ENCODE measurements at places on chromosomes 16 and 17. TPM values are rescaled to one million over a fixed set of nuclear protein-coding genes. Genes with fewer than 3 reads are reported as not detected.

DNA sequence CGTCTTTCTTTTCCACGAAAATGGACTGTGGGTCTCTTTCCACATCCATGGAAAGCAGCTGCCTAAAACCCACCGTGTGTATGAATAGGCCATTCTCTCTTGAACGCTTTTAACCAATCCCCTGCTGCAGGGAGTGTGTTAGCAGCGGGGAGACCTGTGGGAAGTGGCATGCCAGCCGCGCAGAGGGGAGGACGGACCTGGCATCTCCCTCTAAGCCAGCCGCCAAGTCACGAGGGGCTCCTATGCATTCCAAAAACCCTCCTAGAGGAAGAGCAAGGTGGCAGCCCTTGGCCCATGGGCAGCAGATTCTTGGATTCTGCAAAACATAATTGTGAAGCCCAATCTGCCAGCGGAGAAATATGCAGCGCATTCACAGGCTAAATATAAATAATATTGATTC lies 15.4 kb downstream of the RBFOX3 start:
- DNase-seq: no peak

Gene PIMREG
- total RNA-seq: 14.2 TPM

Gene SULT1A4
- 2.0 TPM for total RNA-seq

DNA sequence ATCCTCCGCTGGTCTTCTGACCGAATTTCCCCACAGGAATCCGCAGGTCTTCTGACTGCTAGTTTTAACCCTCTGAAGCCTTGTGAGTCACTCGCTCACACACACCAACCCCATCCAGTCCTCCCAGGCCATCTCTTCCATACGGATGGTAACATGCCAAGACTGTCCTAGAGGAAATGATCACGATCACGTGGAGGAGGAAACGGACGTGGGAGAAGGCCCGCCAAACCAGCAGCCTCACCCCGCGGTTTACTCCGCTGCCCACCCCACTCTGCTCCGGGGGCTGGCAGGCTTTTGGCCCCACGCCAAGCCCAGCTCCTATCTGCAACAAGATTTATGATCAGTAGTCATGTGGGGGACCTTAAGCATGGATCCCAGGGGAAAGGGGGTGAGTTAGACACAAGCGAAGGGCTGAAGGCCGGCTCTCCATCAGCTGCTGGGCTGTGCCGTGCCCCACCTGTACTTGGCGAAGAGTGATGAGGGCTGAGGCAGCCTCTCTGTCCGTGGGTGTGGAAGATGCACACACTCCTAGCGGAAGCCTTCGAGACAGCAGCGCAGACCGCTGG lies 1.5 kb upstream of the FAAP100 start:
- DNase-seq: no peak

- no peak for DNase-seq
Measured at GRCh38 chr17:5364156-5364555, 55.3 kb downstream of the NUP88 start.

- DNase-seq: no peak
Measured at GRCh38 chr17:70468661-70469060, 299.3 kb downstream of the KCNJ2 start.

Gene KIF19
- total RNA-seq: 0.32 TPM

DNA sequence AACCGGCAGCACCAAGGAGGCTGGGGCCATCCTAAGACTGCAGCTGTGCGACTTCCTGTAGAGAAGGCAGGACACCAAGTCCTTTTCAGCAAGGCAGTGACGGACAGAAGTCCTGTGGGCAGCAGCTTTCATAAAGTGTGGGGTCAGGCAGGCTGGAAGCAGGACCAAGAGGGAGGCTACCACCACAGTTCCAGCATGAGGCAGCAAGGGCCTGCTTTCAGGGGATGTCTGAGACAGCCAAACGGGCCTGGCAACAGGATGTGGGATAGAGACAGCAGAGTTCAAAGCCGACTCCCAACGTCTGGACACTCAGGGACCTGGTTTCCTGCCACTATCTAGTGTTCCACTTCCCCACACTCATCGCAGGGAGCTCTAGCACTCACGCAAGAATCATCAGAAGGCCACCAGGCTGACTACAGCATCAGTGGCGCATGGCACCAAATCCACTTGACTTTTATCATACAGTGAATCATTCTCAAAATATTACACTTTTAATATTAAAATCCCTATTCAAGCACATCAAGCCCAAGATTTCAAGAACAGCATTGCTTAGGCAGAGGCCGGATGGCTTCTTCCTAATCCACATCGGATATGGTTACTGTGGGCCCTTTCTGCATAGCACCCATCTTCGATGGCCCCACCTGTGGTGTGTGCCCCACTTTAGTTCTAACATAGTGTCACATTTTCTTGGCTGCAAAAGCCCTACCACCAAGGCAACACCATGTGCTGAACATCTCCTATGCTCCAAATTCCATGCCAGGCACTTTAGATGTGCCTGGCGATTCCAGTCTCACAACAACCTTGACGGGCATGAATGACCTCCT lies 5.2 kb downstream of the USP7 start:
- DNase-seq: no peak

- no peak for DNase-seq
Measured at GRCh38 chr16:75420987-75421819, 12.1 kb downstream of the CFDP1 start.

Gene RRAD
- 7.0 TPM for total RNA-seq

Gene PPM1E
- total RNA-seq: 1.3 TPM

DNA sequence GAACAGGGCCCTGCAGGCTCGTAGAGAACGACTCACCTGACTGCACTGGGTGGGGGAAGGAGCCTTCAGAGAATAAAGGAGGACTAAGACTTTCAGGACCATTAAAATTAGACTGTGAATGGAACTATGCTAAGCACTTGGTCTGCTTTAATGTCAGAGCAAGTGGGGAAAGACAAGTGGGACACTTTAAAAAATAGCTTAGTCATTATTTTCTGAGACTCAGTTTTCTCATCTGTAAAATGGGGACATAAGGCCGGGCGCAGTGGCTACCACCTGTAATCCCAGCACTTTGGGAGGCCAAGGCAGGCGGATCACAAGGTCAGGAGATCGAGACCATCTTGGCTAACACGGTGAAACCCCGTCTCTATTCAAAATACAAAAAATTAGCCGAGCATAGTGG lies 19.3 kb upstream of the BCO1 start:
- no peak for DNase-seq

DNA sequence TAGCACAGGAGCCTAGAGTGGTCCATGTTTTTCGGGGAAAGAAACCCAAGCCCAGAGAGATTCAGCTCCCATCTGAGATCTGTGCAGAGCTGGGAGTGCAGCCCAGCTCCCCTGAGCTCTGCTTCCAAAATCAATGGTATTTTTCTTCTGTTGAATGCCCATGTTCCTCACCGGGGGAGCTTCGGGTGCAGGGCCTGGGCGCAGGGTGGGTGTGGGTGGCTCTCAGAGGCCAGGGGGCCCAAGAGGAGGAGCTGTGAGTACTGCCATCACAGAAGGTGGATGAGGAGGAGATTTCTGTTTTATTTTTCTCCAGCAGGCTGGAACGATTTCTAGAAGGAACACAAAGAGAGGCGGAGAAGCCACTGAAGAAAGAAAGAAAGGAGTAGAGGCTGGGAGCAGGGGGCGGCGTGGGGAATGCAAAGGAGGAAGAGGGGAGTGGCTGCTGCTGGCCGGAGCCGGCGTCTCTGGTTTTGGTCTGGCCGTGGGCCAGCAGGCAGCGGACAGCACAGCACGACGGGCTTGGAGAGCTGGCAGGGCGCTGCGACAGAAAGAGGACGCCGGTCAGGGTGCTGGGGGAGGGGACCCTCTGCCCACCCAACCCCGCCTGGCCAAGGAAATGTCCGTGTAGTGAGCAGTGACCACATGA lies 76.2 kb upstream of the KSR1 start:
- peak; percentile 21 for DNase-seq

DNA sequence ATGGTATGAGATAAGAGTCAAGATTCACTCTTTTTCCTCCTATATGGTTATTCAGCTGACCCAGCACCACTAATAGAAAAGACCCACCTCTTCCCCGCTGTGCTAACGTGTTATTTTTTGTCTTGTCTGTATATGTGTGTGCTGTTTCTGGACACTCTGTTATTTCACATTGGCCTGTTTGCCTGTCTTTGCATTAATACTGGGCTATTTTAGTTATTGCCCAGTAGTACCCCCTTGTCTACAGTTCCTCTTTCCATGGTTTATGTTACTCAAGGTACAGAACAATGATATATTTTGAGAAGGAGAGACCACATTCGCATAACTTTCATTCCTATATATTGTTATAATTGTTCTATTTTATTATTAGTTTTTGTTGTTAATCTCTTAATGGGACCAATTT lies 74.0 kb upstream of the SIAH1 start:
- DNase-seq: no peak

DNA sequence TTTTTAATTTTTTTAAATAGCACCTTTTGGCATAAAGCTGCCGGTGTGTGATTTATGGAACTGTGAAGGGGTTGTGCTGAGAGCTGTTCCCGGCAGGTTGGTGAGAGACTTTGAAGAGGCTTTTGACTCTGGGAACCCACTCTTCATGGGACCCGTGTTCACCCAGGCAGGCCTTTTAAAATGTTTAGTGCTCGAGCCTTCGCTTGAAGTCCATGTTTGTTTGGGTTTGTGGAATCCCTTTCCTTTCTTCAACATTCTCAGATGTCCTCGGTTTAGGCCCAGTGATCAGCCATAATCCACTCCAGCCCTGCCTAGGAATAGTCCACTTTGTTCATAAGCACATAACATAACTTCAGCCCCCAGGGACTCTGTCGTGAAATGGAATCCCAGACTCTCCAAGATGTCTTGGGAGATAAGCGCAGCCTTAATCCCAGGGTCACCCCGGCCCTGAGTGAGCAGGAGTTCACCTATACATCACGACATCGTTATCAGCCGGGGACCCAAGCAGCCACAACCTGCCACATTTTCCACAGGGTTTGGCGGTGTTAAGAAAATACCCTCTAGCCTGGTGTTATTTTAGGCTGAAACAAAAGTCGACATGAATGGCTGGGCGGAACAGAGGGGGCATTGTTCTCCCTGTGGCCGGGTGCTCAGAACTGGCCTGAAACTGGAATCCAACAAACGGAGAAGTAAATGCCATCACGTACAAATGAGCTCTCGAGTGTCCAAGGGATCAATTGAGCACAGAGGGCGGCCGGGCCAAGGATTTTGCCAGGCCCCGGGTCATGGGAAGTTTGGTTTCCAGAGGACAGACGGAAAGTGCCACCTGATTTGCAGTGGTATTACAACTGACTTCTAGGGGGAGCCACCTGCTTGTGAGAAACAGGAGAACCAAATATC lies 145.7 kb upstream of the IRX3 start:
- DNase-seq: no peak

- peak; percentile 29 for DNase-seq
Measured at GRCh38 chr16:31529108-31529936, 1.6 kb downstream of the AHSP start.

DNA sequence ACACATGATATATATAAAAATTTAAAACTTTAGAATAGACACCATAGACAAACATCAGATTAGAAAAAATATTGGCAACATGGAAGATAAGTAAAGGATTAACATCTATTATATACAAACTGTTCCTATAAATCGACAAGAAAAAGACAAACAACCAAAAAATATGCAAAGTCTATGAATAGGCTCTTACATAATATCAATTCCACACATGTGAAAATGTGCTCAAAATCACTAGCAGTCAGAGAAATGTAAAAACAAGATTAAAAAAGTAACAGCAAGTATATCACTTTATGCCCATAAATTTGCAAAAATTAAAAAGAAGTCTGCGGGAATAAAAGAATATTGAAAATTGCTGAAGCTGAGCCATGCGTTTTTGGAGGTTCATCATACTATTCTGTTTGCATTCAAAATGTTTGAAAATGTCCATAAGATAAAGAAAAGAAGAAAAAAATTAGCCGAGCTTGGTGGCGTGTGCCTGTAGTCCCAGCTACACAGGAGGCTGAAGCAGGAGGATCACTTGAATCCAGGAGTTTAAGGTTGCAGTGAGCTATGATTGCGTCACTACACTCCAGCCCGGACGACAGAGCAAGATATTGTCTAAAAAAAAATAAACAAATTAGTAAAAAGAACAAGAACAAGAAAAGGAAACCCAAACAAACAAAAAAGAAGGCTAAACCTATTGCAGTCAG lies 11.2 kb upstream of the ERN2 start:
- no peak for DNase-seq

DNA sequence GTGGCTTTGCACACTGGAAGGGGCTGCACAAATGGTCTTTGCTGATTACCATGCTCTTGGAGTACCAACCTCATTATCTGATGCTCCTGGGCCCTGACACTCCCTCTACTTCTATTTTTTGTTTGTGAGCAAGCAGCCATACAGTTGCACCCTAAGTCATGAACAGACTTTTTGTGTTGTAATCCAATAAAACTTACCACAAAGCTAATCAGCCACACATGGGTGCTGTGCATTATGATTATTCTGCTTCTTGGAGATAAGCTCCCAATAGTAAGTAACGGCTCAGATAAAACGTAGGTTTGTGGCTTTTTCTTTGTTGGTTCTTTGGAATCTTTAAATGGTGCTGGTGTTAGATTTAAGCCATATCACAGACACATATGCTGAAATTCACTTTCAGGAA lies 76.2 kb downstream of the CCT6B start:
- no peak for DNase-seq

Gene PTX4
- total RNA-seq: not detected

DNA sequence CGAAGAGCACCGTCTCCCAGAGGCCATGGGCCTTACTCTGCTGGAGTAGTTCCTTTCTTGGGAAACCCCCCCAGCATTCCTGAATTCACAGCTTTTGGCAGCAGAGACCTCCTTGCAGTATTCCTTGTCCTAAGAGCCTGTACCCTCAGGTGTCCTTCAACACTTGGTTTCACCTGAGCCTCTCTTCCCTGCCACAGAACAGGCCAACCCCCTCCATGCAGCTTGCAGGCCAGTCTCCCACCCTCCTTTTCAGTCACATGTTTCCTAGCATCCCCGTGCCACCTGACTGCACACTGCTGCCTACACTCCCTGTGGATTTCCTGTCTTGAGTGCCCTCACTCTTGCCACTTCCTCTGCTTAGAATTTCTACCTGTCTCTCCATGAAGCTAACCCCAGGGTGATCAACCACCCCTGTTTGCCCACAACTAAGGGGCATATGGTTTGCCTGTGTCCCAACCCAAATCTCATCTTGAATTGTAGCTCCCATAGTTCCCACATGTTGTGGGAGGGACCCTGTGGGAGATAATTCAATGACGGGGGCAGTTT lies 65.5 kb downstream of the DYNLRB2 start:
- DNase-seq: no peak

GRCh38 chr17:65183736-65184135 lies 46.6 kb downstream of the RGS9 start:
- DNase-seq: no peak

DNA sequence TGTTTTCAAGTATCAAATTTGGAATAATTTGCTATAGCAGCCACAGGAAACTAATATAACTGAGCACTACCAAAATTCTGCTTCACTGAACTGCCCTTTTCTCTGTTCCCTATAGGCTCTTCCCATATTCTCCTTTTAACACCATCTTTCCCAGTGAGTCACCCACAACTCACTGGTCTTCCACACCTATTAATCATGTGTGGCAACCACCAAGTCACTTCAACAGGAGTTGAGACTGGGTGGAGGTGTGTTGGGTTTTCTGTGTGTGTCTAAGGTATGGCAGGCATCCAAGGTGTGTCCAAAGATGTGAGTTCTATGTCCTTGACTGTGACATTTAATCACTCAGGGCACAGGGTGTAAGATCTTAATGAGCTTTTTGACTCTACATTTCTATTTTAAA lies 610.0 kb upstream of the CDH11 start:
- no peak for DNase-seq

GRCh38 chr16:73232555-73233328 lies 184.8 kb upstream of the ZFHX3 start:
- peak; percentile 47 for DNase-seq
